ENCODE measurements at places on chromosomes 16 and 17.

DNA sequence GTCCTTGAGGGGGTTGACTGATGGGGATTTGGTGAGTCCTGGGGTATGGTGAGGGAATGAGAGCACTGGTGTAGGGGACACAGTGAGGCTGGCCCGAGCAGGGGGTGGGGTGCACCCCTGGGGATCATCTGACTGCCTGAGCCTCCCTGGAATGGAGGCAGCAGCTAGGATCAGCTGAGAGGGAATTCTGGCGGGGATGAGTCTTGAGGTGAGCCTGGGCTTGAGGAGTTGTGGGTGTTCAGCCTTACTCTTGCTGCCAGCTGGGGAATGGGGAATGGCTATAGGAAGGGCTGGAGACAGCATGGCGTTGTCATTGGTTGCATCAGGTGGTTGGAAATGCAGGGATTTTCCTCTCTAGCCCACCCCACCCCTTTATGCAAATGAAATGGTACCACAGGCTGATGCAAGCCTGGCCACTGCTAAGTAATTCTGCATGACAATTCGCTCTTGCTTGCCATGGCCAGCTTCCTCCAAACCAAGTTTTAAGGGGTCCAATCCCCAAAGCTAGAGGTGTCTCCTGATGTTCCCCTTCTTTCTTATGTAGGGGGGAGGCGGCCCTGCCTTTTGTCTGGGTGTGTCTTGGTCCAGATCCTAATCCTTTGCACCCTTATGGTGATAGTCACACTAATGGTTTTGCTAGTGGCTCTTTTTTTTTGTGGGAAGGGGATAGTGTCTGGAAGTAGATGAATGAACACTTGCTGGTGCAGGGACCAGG, 7.5 kb downstream of the NFE2L1 start:
- DNase-seq = no peak

DNA sequence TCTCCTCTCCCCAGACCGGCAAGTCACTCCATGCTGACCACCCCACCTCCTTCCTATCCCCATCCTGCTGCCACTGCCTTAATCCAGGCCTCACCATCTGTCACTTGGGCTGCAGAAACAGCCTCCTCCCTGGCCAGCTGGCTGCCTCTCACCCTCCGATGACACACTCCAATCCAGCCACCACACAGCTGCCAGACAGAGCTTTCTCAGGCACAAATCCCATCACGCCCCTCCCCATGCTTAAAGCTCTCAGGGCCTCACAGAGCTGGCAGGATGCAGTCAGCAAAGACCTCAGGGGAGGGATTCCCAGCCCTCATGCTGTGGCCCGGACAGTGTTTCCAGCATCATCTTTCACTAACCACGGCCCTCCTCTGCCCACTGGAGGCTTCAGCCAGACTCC, 13.7 kb downstream of the CAMKK1 start:
- peak; percentile 90 for DNase-seq

DNA sequence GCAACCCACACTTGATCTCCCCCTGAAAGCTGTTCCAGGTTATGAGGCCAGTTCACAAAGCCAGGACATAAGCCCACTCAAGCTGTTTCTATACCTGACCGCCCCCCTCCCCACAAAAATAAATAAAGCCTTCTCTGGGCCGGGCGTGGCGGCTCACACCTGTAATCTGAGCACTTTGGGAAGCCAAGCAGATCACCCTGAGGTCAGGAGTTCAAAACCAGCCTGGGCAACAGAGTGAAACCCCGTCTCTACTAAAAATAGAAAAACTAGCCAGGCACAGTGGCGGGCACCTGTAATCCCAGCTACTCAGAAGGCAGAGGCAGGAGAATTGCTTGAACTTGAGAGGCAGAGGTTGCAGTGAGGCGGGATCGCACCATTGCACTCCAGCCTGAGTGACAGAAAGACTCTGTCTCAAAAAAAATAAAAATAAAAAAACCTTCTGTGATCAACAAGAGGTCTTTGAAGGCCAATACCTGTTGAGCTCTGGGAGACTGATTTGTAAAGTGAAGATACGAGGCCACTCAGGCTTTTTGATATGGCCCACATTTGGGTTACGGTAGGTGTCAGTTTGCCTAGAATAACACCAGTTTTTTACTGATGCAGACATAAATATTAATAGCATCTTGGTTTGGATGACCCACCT, 2.2 kb downstream of the KDM8 start:
- no peak for DNase-seq

DNA sequence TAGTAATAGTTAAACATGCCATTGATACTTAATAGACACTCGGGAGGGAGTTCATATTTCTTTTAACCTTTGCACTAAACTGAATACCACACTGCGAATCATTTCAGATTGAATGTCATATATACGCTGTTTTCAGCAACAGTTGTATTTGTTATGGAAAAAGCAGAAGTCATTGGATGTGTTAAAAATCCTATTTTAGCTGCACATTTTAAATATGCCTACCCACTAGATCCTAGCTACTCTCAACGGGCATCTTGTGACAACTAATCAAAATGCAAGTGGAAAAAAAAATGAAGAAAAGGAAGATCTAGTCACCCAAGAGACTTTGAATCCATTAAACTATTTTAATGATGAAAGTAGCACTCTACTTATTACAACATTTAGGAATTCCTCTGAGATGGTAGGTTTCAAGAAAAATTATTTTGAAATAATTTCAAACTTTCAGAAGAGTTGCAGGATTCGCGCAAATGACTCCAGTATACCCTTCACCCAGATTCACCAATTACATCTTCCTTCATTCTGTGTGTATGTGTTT, 51.4 kb upstream of the MNT start:
- no peak for DNase-seq

GRCh38 chr17:37770631-37771518, 26.0 kb upstream of the HNF1B start:
- peak; percentile 35 for DNase-seq

- no peak for DNase-seq
Observed at GRCh38 chr17:49972486-49973270, 3.7 kb downstream of the DLX4 start.

- no peak for DNase-seq
Observed at GRCh38 chr16:11737713-11738112, 4.9 kb downstream of the TXNDC11 start.

GRCh38 chr16:85425074-85425662, 188.0 kb upstream of the GSE1 start:
- peak; percentile 84 for DNase-seq

- DNase-seq = no peak
Observed at GRCh38 chr17:67021743-67022450, 22.5 kb upstream of the CACNG1 start.

GRCh38 chr17:13302419-13302818, 284.6 kb upstream of the ELAC2 start:
- no peak for DNase-seq

GRCh38 chr17:42541041-42541833, 5.2 kb downstream of the NAGLU start:
- no peak for DNase-seq

DNA sequence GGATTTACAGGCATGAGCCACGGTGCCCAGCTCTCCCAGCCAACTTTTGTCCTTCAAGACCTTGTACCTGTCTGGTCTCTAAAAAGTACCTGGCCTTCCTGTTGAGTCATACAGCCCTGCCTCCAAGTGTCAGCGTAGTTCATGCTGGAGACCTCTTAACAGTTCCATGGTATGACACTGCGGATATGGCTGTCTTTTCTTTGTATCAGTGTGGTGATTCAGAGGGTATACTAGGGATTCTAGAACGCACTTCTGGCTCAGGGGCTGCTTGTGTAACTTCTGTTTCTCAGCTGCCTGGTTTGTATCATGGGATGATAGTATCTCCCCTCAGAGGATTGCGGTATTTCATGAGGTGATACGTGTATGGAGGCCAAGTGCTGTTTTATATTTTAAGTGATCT, 2.0 kb upstream of the TMEM11 start:
- DNase-seq = no peak

DNA sequence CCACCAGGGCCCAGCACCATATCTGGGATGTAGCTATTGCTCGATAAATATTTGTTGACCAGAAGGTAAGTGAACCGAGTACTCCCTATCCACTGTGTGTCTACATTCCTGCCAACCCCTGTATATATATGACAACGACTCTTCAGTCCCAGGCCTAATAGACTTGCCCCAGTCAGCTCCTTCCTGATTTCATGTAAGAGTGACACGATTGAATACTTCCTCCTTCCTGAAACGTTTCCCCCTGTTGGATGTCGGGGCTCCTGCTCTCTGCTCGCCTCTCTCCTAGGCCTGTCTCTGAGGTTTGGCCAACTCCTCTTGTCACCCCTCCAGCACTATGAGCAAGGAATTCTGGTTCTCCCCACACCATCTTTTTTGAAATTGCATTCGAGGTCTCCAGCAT, 178.9 kb downstream of the PRKCA start:
- no peak for DNase-seq

DNA sequence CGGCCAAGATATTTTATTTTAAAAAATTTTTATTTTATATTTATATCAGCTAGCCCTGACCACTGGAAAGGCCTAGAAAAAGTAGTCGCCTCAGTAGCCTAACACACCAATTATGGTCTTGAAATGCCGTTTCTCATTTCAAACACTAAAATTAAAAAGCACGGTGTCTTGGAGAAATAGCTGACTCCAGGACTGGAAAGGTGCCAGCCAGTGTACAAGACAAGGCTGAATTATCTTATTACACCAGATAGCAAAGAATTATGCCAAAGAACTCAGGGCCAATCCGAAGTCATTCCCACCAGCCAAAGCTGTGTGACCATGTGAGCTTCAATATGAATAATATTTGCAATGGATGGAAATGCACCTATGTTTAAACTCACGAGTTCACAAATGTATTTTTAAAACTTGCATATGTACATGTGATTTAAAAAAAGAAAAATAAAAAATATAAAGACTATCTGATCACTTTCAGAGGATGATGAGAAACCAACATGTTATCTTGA, 19.9 kb upstream of the ATP2C2 start:
- DNase-seq = no peak

DNA sequence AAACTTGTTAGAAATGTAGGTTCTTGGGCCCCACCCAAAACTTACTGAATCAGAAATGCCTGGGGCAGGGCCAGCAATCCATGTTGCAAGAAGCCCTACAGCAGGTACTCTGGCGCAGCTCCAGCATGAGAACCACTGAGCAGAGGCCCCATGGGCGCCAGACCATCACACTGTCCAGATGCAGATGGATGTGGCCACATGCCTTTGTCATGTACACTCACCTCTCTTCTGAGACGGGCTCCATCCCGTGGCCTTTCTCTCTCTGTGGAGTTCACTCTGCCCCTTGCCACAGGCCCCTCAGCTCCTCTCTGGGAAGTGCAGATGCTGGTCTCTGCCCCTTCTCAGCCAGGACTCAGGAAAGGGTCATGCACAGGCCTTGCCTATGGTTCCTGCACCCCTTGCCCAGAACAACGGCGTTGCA, 2.3 kb upstream of the CCNF start:
- no peak for DNase-seq

DNA sequence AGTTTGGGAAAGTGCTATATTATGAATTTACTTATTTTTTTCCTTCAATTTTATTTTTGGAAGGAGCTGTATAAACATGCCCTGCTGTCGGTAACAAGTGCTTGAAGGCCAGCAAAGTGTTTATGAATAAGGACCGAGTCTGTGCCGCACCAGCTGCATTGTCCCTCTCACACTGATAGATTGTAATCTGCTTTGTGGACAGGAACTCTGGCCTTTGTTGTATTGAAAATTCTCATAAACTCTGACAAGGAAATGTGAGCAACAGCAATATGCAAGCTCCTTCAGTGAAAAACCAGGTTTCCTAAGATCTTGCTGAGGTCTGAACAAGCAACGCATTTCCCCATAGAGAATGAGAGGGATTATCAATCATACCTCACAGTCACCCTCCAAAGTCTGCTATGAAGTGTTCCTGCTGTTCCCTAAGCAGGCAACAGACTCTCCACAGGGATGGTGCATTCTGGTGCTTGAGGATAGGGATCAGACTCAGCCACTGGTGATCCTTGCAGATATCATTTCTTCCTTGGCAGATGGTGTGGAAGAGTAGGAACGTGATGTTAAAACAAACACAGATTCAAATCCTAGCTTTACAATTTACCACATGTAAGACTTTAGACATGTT, 109.6 kb downstream of the KCNJ2 start:
- DNase-seq = peak; percentile 26

DNA sequence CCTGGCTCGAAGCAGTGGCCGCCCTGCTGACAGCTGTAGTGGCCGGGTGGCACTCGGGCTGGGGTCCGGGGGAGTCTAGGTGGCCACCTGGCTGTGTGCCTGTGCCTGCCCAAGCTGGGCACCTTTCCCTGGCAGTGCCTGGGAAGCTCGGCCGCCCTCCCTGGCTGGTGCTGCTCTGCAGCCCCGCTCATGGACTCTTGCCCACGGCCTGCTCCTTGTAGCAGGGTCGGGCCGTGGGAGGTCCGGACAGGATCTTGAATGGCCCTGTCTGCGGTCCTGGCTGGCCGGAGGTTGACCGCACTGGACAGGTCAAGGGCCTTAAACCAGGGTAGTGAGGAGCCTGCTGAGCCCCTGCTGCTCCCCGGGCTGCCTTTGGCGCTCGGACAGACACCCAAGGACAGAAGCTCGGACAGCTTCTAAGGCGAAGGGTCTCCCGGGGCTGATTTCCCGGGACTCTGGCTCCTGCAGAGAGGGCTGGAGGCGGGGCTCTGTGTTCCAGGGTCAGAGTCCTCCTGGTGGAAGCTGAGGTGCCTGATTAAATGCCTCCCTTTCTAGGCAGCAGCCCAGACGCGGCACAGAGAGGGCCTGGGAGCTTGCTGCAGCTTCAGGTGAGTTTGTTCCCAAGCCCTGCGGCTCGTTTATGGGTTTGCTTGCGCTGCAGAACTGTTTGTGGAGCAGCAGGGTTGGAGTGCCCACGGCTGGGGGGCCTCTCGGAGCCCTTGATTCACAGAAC, 6.0 kb downstream of the CAPN15 start:
- no peak for DNase-seq

DNA sequence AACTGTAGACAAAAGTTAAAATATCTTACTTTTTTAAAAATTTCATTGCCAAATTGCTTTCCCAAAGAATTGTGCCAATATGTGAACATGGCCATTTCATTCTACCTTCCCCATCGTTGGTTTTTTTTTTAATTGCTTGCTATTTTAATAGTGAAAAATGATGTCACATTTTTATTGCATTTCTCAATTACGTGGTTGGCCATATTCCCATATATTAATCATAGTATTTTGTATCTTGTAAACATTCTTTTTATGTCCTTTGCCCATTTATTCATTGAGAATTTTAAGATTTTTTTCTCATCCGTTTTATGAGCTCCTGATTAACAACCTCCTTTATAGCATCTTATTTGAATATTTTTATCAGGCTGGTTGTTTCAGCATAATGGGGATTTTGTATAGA, 7.2 kb downstream of the OMG start:
- no peak for DNase-seq

GRCh38 chr17:42132941-42133340, 10.3 kb downstream of the HSPB9 start:
- no peak for DNase-seq

- DNase-seq = no peak
Observed at GRCh38 chr17:3590231-3590630, 19.0 kb downstream of the TRPV1 start.

All from SHP77 (cell line).